ENCODE measurements at places on chromosomes 1 and 21.

- peak; percentile 78 for DNase-seq
Observed at GRCh38 chr1:2556277-2556677, at the start of gene TNFRSF14. Gene TNFRSF14 (plus strand): TSS chr1:2556371. CDS start chr1:2556665, 294 bp downstream.

DNA sequence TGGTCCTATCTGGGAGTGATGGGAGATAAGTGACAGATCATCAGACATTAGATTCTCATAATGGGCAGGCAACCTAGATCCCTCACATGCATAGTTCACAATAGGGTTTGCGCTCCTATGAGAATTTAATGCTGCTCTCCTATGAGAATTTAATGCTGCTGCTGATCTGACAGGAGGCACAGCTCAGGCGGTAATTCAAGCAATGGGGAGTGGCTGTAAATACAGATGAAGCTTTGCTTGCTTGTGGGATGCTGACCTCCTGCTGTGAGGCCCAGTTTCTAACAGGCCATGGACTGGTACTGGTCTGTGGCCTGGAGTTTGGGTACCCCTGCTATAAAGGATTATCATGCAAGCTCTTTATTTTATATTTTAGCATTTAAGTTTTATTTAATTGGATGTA lies 72.0 kb downstream of the ZMYM4 start:
- no peak for DNase-seq

- DNase-seq, result no peak
Observed at GRCh38 chr1:68801440-68801839, 304.6 kb upstream of the DEPDC1 start.

DNA sequence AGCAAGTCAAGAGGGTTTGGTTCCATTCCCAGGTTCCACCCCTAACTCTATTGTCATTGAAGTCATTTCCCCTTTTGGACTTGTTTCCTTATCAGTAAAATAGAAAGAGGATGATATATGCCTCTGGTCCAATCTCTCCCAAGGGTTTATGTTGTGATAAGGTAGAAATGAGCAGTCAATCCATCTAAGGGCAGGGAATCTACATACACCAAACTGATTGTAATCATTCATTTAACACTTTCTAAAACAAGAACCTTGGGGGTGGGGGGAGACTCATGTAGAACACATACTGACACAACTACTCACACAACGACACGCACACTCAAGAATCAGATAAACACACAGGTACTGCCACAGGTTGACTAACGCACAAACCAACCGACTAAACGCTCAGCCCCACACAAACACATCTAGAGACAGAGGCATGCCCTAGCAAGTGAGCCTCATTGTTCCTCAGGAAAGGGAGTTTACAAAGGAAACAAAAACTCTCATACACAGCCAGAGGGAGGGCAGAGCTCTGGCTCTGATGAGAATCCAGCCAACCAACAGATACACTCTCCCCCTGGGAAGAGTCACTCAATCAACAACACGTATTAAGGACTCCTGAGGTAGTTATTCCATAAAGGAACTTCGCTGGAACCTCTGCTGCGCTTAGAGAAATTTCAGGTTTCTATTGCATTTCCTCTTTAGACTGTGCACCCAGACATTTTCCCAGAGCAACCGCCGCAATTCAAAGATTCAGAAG lies 1.0 kb downstream of the F11R start:
- DNase-seq, result no peak

GRCh38 chr1:154767315-154768240 lies 102.5 kb downstream of the KCNN3 start:
- DNase-seq, result no peak

GRCh38 chr1:114340892-114341291 lies 170.1 kb downstream of the TRIM33 start:
- DNase-seq, result no peak

DNA sequence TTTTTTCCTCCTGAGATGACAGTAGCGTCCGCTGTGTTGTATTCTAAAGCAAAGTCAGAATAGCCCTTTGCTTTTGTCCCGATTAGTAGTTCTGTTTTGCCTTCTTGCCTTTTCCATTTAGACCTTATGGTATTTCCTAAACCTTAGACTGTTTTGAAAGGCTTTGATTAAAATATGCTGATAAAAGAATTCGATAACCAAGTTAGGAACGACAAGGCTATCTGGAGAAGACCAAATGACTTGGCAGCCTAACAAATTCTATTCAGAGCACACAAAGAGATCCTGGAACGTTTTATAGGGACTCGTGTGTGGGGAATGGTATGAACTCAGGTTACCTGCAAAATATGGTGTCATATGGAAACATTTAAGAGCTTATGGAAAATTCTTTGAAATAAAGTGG lies 42.9 kb downstream of the NFIA start:
- DNase-seq, result no peak

DNA sequence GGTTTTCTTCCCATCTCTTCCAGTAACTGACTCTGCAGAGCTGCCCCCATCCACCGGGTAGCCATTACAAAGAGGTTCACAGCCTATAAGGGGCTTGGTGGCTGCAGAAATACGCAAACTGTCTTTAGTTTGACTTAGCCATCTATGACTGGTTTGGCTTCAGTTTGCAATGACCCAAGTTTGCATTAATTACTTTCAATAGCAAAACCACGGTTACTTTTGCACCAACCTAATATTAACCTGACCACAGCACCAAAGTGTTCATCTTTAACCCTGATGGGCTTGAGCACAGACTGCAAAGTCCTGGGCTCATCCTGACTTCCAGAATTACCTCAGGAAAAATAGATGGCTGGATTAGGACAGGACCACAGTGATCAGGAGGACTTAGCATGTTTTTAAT lies 2.2 kb upstream of the HAO2 start:
- no peak for DNase-seq

DNA sequence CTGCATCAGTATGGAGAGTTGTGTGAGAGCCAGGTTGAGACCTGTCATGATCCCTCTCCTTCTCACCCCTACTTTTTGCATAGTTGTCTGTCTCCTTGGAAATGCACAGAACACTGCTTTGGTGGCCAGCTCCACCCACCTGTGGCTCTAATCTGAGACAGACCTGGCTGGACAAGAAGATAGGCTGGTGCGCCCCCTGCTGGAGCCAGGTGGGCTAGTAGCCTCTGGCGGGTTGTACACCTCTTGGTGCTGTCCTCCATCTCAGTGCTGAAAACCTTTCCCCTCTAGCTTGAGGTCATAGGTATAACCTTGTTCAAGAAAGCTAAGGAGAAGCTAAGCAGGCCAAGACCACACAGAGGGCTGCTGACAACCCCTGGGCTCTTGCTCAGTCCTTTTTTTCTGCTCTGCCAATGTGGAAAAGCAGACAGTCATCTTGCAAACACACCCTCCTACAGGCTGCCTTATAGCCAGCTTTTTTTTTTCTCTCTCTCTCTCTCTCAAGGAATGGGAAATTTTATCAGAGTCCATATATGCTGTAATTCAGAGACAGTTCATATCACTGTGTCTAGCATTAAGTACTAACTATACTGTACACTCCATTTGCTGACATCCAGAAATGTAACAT lies 58.8 kb upstream of the SPATA6 start:
- DNase-seq, result peak; percentile 10

DNA sequence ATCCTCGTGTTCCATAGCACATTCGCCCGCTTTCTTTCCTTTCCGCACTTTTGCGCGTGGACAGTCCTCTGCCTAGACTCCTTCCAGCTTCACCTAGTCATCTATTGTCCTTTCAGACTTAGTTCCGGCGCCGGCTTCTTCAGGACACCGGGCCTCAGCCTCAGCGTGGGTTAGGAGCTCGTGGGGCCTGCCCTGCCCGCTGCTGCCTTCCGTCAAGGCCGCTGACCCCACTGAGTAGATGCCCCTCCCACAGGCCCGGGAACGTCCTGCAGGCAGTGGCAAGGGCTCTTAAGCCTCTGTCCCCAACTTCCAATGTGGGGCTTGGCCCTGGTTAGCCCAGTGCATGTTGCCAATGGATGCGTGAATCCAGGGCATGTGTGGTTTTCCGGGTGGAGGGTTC lies 11.4 kb downstream of the DMRTB1 start:
- no peak for DNase-seq

DNA sequence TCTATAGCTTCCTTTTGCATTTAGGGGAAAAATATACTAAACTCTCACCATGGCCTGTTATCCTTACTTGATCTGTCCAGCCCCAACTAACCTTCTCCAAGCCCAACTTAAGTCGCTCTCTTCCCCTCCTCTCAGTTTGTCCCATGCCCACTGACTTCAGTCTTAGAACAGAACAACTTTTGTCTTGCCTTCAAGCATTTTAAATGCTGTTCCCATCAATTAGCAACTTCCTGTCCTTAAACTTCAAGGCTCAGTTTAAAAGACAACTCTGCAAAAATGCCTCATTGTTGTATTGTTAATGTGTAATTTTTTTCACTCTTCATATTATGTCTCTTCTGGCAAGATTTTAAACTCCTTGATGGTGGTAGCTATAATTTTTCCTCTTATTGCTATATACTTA lies 526.9 kb downstream of the NEGR1 start:
- DNase-seq, result no peak

GRCh38 chr21:25735646-25736597 lies 1.1 kb downstream of the GABPA start:
- DNase-seq, result peak; percentile 81

DNA sequence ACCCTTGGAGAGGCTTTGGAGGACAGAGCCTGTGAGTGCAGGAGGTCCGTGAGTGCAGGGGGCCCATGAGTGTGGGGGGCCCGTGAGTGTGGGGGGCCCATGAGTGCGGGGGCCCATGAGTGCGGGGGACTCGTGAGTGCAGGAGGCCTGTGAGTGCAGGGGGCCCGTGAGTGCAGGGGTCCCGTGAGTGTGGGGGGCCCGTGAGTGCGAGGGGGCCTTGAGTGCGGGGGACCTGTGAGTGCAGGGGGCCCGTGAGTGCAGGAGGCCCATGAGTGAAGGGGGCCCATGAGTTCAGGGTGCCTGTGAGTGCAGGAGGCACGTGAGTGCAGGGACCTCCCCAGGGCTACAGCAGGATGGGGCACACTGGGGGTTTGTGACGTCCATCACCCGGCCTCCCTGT lies 108.3 kb upstream of the TTC34 start:
- DNase-seq, result no peak
